ENCODE measurements at places on chromosomes 1 and 21. TPM values are rescaled to one million over a fixed set of nuclear protein-coding genes. Genes with fewer than 3 reads are reported as not detected.

- peak; percentile 59 for DNase-seq
- no peaks in the 10 kb centered on the region for H3K27me3 ChIP-seq
- H3K27ac ChIP-seq = no peak overlapping the region
- H3K36me3 ChIP-seq = no peaks in the 10 kb centered on the region
- peak overlapping the region; percentile 43 for H3K4me3 ChIP-seq
Measured at GRCh38 chr1:31669786-31670592, 25.3 kb upstream of the PEF1 start.

DNA sequence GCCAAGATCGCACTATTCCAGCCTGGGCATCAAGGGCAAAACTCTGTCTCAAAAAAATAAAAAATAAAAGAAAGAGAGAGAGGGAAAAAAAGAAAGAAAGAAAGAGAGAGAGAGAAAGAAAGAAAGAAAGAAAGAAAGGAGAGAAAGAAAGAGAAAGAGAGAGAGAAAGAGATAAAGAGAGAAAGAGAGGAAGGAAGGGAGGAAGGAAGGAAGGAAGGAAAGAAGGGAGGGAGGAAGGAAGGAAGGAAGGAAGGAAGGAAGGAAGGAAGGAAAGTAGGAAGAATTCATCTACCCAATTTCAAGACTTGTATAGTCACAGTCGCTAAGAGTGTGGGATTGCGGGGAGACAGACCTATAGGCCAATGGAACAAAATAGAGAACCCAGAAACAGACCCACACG lies 290.6 kb downstream of the NPHP4 start:
- H3K27ac ChIP-seq = no peak overlapping the region
- H3K27me3 ChIP-seq = no peaks in the 10 kb centered on the region
- H3K4me3 ChIP-seq = no peak overlapping the region
- no peaks in the 10 kb centered on the region for H3K36me3 ChIP-seq
- H3K4me1 ChIP-seq = no peaks in the 10 kb centered on the region

DNA sequence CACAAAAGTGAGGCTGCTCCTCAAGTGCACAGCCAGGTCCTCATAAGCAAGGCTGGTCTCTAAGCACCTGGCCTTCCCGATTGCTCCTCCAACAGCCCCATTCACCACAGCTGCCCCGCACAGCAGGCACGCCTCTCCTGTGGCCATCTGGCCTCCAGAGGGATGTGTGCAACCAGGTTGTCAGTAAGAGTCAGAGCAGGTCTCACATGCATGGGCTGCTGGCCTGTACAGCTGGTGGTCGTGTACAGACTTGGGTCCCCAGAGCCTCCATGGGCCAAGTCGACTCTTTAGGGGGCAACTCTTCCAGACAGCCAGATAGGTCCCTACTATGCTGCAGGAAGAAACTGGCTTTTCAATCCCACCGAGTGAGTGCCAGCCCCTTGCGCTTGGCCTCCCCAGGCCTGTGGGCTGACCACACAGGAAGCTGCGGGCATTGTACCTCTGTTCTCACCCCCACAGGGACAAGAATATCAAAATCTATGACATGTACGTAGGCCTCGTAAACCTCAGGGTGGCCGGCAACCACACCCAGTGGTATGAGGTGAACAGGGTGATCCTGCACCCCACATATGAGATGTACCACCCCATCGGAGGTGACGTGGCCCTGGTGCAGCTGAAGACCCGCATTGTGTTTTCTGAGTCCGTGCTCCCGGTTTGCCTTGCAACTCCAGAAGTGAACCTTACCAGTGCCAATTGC lies 1.4 kb downstream of the PRSS38 start:
- H3K27me3 ChIP-seq = no peaks in the 10 kb centered on the region
- no peak for DNase-seq

DNA sequence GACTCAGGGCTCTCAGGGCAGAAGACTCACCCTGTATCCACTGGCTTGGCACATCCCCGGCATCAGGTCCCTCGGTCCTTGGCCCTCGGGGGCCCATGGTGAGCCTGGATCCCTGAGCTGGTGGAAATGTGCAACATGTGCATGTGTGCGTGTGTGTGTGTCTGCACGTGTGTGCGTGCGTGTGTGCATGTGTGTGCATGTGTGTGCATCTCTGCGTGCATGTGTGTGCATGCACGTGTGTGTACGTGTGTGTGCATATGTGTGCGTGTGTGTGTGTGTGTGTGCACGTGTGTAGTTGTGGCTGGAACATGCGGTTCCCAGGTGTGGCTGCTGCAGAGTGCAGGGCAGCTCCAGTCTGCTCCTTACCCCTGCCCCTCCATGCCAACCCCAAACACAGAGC lies 51.3 kb downstream of the UMODL1 start:
- H3K27ac ChIP-seq = no peak overlapping the region
- no peak overlapping the region for H3K4me3 ChIP-seq
- H3K36me3 ChIP-seq = no peaks in the 10 kb centered on the region
- H3K27me3 ChIP-seq = no peaks in the 10 kb centered on the region

- no peaks in the 10 kb centered on the region for H3K27me3 ChIP-seq
- no peak for DNase-seq
- no peaks in the 10 kb centered on the region for H3K36me3 ChIP-seq
- H3K4me3 ChIP-seq = no peak overlapping the region
- no peaks in the 10 kb centered on the region for H3K4me1 ChIP-seq
- H3K27ac ChIP-seq = no peak overlapping the region
Measured at GRCh38 chr1:71031426-71031825, 16.2 kb downstream of the PTGER3 start.

GRCh38 chr1:59549066-59549837 lies 252.4 kb downstream of the FGGY start:
- H3K27ac ChIP-seq = no peak overlapping the region
- H3K4me3 ChIP-seq = no peak overlapping the region
- no peaks in the 10 kb centered on the region for H3K36me3 ChIP-seq
- no peaks in the 10 kb centered on the region for H3K4me1 ChIP-seq
- no peaks in the 10 kb centered on the region for H3K27me3 ChIP-seq
- DNase-seq = no peak

GRCh38 chr1:169298441-169298840 lies 69.2 kb downstream of the NME7 start:
- DNase-seq = no peak
- no peaks in the 10 kb centered on the region for H3K27me3 ChIP-seq
- H3K36me3 ChIP-seq = 0 out of 2 replicates have a peak, but pooled peaks cover 4% of the 10 kb centered on the region
- no peak overlapping the region for H3K27ac ChIP-seq
- H3K4me3 ChIP-seq = no peak overlapping the region

- no peak overlapping the region for H3K27ac ChIP-seq
- peak; percentile 46 for DNase-seq
- peak overlapping the region; percentile 98 for H3K4me3 ChIP-seq
- peaks cover 33% of the 10 kb centered on the region for H3K36me3 ChIP-seq
- H3K4me1 ChIP-seq = 0 out of 2 replicates have a peak, but pooled peaks cover 3% of the 10 kb centered on the region
Measured at GRCh38 chr21:36321325-36322082, 1.5 kb downstream of the MORC3 start.

GRCh38 chr1:162720996-162721395 lies 69.5 kb upstream of the HSD17B7 start:
- DNase-seq = no peak
- H3K36me3 ChIP-seq = no peaks in the 10 kb centered on the region
- H3K27ac ChIP-seq = no peak overlapping the region
- no peak overlapping the region for H3K4me3 ChIP-seq

DNA sequence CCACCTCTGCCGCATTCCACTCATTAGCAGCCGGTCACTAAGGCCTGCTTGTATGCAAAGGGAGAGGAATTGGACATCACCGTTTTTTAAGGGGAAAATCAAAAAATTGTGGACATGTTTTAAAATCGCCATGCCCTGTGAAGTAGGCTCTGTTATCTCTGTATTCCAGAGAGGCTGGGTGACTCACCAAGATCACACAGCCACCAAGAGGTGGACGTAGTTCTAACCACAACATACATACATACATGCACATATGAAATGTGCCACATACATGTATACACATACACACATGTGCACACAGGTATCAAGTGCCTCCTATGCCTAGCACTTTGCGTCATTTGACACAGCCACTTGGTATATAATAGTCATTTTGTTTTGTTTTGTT lies 16.0 kb upstream of the ZSCAN20 start:
- H3K27me3 ChIP-seq = no peaks in the 10 kb centered on the region
- no peak for DNase-seq
- no peaks in the 10 kb centered on the region for H3K36me3 ChIP-seq

DNA sequence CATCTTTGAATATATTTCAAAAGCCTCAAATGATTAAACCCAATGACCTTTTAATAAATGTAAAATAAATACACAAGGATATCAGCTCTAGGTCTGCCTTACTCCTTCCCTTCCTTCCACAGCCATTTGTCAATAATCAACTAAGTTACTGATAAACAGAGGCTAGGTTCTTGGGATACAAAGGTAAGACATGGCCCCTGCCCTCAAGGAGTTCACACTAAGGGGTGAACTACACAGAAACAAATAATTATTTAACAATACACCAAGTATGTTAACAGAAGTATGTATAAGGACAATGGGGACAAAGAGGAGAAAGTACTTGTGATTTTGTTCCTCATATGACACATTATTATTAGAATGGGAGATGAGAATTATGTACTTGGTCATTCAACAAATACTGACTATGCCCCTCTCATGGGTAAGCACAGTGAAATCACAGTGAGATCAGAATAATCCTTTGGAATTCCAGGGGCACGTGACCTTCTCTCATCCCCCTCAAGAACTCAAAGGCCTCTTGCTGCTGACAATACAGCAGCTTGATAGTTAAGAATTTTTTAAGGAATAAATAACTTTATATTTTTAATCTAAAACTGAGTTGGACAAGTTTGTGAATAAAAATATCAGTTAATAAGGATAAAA lies 40.2 kb downstream of the ATP1B1 start:
- H3K4me3 ChIP-seq = no peak overlapping the region
- H3K27ac ChIP-seq = no peak overlapping the region
- DNase-seq = no peak

The VANGL2 gene
- total RNA-seq = 57.7 TPM

The C1QA gene
- not detected for total RNA-seq

The C1QB gene
- not detected for total RNA-seq

The ASPM gene
- total RNA-seq = 32.4 TPM

The ANGPTL3 gene
- total RNA-seq = not detected

All from H9 (cell line).